Pulmonary artery endothelial cell (primary cell): ENCODE measurements at places on chromosomes 12 and 14. TPM values are rescaled to one million over a fixed set of nuclear protein-coding genes. Genes with fewer than 3 reads are reported as not detected.

GRCh38 chr12:117313926-117314325 is 47.5 kb downstream of the NOS1 start:
- DNase-seq = no peak

GRCh38 chr12:115500872-115501271 is 776.6 kb downstream of the MED13L start:
- DNase-seq = no peak

GRCh38 chr14:20618271-20618749 is 23.2 kb downstream of the OR6S1 start:
- no peak for DNase-seq

DNA sequence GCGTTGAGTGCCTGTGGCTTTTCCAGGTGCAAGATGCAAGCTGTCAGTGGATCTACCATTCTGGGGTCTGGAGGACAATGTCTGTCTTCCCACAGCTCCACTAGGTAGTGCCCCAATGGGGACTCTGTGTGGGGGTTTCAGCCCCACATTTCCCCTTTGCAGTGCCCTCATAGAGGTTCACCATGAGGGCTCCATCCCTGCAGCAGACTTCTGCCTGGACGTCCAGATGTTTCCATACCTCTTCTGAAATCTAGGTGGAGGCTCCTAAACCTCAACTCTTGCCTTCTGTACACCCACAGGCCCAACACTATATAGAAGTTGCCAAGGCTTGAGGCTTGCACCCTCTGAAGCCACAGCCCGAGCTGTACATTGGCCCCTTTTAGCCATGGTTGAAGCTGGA is 52.9 kb downstream of the PRKCH start:
- DNase-seq = no peak

TOMM20L gene
- not detected in 2 replicates for total RNA-seq

MYL2 gene
- total RNA-seq = not detected in 2 replicates
